ENCODE measurements at places on chromosomes 11 and 22.
A peak's percentile ranks its signal among the peaks of the same experiment; 100 is the strongest.

DNA sequence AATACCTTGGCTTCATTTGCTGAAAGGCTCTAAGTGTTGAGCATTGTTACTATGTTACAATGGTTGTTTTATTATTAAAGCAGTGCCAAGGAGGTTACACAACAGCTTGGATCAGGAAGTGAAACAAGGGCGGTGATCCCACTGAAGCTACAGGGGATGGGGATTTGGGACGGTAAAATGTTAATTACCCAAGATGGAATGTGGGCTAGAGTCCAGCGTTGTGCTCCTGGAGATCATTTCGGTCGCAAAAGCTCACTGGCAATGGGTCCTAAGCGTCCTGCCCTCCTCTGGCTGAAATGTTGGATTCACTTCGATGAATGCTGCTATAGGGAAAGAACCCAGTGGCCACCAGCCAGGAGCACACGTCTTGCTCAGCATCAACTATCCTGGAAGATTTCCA lies 48.3 kb downstream of the FAM83F start:
- no peak for DNase-seq

GRCh38 chr11:34758262-34758661 lies 137.4 kb downstream of the EHF start:
- DNase-seq: no peak

- DNase-seq: no peak
Measured at GRCh38 chr11:105838668-105839384, 183.2 kb downstream of the MSANTD4 start.

DNA sequence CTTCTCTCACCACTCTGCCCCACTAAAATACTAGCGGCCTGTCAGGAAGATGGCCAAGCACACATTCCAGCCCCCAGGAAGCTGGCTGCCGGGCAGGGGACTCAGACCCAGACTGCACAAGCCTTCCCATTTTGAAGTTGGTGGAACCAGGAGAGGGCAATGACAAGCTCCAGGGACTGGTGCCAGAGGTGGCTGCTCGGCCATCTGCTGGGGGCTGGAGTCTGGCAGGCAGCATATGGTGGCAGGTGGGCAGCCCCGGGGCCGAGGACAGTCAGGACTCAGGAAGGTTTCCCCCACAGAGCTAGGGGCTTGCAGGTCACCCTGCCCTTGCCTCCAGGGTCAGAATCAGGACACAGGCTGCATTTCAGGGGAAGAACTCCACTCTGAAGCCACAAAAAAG lies 22.6 kb downstream of the KCNJ5 start:
- DNase-seq: peak; percentile 23

- no peak for DNase-seq
Measured at GRCh38 chr11:73331138-73331916, 23.3 kb downstream of the ARHGEF17 start.

DNA sequence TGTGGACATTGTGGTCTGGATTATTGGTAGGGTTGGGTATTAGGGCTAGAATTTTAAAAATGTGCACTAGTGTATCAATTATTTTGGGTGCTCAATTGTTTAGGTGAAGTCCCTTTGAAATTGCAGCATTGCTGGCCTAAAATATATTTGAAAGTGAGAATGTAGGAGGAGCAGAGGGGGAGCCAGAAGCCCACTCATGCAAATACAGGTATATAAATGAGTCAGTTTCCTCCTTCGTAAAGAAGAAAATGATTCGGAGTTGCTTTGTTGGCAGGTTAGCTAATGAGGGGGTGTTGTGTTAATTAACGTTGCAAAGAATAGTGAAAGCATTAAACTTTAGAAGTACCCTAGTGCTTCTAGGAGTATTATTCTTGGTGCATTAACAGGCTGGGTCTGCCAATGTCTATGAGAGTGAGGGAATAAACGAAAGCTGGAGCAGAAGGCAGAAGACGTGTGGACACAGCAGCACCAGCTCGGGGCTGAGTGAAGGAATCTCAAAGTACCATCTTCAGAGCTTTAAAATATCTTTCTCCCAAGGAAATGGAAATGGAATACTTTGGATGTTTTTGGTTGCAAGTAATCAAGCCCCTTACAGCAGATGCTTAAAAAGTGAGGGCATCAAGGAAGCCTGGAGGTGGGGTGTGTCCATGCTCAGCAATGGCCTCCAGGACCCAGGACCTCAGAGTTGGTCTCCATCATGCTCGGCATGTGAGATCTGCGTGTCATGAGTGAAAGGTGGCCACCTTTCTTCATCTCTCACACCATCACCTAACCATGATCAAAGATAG lies 522.9 kb downstream of the NTM start:
- no peak for DNase-seq

All from NCI-H524 treated with DMSO at 0.1 percent for 48 hours (cell line).